ENCODE measurements at places on chromosomes 13 and 19.

DNA sequence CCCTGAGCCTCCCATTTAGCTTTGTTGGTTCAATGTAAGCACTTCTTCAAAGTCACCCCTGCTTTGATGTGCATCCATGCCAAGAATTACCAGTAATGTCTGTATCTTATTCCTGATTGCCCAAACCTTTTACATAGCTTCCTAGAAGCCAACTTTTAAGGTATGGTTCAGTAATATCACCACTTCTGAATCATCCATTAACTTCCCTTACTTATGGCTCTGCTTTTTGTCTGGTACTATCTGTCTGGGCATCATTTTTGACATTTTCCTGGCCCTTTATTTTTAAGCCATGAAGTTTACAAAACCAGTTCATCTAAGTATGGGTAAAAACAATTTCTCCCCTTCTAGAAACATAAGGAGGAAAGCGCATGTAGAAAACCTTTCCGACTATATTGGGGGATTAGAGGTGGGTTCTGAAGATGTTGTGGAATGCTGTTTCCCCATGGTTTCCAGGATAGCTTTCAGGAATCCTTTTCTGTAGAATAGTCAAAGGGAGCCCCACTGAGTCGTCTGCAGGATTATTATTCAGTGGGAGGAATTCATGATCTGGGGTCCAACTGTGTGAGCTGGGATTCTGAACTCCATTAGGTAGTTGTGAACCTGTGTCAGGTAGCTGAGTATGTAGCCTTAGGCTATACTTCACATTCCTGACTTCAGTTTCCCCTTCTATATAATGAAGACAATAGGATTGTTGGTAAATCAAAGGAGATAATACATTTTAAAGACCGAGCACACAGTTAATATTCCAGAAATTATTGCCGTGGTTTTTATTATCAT is 163.8 kb downstream of the SUCLA2 start:
- no peak for DNase-seq

DNA sequence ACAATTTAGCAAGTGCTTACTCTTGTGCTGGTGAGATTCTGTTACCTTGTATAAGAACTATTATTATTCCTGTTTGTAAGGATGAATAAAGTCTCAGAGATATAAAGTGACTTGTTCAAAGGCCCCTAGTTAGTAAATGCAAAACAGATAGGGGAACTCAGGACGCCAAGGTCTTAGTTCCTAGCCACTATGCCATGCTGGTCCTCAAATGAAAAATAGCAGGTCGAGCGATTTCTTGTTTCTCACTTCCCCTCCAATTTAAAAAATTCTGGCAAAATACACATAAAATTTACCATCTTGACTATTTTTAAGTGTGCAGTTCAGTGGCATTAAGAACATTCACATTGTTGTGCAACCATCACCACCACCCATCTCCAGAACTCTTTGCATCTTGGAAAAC is 1.1 kb downstream of the TECR start:
- no peak for DNase-seq

DNA sequence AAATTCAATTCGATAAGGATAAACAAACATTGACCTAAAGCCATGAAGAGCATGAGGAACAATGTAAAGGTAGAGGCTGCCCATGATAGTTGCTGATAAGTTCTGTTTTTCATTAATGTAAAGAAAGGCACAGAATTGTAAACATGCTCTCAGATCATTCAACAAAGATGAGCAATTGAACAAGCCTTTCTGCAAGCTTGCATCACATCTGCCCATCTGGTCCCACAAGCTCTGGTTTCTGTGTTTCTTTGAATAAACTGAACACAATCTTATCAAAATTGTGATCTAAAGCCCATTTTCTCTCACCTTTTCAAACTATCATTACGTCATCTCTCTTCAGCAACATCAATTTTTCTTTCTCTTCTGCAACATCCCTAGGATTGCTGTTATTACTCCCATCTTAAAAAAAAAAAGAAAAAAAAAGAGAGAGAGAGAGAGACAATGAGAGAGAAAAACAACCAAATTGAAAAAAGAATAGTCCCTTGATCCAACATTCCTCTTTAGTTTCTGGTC is 487.2 kb upstream of the GPC6 start:
- DNase-seq, result no peak

GRCh38 chr19:55402509-55402908 is 5.1 kb downstream of the UBE2S start:
- DNase-seq, result no peak

GRCh38 chr13:73107970-73108369 is 49.2 kb downstream of the KLF5 start:
- no peak for DNase-seq

DNA sequence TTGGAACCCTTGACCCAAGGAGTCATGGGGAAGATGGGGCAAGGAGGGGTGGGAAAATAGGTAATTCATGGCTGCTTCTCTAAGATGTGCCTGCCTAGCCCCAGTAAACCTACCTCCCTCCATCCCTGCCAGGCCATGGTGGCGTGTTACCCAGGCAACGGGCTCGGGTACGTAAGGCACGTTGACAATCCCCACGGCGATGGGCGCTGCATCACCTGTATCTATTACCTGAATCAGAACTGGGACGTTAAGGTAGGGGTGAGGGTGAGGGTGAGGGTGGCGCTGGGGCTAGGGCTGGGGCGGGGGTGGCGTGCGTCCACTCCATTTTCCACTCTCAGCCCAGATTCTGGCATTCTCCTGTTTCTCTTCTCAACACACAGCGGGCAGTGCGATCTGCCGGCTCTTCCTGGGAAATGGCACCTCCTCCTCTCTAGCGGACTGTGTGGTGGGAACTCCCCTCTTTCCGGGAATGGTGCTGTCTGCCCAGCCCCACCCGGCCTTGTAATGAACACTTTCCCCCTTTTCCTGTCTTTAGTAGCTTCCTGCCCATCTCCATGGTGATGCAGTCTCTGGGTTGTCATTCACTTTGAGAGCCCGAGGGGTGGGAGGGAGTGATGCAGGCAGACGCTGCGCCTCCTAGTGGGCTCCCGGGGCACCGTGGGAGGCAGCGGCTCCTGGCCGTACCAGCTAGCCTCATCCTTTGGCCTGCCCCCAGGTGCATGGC is 7.6 kb downstream of the EGLN2 start:
- DNase-seq, result peak; percentile 96

GRCh38 chr19:18366021-18366435 is 19.9 kb upstream of the GDF15 start:
- DNase-seq, result no peak

- no peak for DNase-seq
These were observed 72.7 kb downstream of the KATNAL1 start for GRCh38 chr13:30234619-30235162.

DNA sequence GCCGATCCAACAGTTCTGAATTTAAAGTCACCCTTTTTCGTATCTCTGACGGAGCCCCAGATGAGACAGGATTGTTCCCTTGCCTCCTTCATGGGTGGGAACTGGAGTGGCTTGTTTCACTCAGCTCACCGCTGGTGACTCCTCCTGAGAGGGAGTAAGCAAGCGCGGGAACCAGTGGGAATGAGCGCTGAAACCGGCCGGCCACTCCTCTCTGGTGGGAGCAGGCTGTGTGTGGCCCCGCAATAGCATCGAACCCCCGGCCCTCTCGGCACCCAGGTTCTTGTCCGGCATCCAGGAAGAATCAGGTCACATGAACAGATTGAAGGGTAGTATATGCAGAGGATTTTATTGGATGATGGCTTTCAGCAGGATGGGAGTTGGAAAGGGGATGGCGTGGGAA is 1211.6 kb upstream of the PCDH20 start:
- no peak for DNase-seq

DNA sequence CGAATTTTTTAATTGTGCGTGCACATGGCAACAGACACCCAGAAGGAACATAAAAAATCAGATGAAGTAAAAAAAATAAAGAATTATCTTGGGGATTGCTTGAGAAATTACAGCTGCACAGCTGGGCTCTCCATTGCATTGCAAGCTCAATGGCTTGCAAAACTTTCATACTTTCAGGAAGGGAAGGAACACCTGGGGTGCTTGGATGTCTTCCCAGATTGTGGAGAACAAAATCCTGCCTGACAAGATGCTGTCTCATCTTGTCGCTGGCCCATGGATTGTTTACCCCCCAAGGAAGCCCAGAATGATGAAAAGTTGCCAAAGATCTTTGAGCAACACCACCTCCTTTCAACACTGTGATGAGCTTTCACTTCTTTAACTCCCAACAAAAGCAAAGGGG is 11.0 kb upstream of the CASP14 start:
- DNase-seq, result no peak

All from renal pelvis (tissue), 12 donors.